KG1 (cell line): ENCODE measurements at places on chromosomes 6 and 20.

DNA sequence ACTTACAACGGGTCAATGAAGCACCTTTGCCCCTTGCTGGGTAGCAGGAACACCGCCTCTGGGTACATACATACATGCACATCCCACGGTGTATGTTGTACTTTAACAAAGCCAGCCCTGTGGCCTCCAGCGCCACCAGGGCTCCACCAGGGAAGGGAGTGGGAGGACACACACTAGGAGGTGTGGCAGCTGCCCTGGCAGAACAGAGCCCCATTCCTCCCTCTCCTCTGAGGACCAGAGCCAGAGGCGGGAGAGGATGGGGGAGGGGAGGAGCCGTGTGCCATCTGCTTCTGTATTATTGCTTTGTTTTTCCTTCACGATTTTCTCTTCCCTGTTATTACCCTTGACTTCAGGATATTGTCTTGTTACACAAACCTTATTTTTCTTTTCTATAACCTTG, 105.8 kb upstream of the TRAF3IP2 start:
- no peak for DNase-seq

- peak; percentile 67 for DNase-seq
Measured at GRCh38 chr6:150417899-150418826, 49.4 kb downstream of the IYD start.

DNA sequence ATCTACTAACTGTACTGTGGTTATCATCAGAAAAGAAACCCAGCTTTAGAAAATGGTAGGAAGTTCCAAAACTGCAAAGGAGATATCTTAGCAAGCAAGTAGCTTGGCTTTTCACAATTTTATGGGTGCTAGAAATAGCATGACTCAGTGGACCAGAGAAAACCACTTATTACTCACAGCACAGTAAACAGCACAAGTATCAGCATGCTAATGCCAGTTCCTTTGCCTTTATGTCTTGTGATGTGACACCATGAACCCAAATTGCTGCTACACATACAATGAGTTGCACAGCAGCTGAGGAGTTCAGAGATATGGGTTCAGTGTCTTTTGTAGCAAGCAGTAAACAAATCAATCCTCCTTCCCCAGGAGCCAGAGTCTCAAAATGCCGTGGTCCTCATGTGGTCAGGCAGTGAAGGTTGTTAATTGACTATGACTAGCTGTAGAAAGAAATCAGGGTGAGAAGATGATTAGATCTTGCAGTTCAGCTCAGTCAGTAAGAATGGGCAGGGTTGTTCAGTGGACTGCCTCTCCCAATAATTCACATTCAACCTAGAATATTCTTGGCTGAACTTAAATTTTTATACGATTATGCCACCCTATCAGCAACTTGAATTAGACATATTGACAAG, 73.3 kb downstream of the OPRM1 start:
- no peak for DNase-seq

DNA sequence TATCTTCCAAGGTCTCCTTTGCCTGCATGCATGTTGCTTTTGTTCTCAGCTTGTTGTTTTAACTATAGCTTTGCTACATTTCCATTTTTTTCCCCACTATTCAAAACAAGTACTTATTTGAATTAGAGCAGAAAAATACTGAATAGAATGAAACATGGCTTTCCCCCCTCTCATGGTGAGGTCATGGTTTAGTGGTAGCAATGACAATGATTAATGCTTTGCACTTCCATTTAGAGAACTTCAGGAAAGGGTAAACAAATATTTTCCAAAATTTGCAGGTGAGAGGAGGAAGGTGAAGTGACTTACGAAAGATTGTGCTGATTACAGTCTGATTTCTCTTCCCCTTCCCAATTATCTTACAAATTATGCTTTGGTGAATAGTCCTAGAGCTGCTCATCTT, 47.8 kb upstream of the TRAF3IP2 start:
- DNase-seq = no peak

GRCh38 chr20:51535674-51536073, 6.8 kb downstream of the NFATC2 start:
- no peak for DNase-seq

DNA sequence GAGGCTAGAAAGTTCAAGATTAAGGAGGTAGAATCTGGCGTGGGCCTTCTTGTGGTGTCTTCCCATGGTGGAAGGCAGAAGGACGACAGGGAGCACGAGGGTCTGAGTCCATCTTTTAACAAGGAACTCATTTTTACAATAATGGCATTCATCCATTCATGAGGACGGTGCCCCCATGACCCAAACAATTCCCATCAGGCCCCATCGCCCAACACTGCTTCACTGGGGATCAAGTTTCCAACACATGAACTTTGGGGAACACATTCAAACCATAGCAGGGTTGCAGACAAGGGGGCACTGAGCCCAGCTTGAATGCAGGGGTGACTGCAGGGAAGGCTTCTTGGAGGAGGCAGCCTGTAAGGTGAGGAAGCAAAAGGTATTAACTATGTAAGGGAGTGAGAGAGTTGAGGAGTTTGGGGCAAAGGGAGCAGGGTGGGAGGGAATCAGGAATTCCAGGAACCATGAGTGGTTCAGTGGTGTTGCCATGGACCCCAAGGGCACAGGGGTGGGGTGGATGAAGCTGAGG, 5.5 kb downstream of the RAB44 start:
- DNase-seq = no peak

DNA sequence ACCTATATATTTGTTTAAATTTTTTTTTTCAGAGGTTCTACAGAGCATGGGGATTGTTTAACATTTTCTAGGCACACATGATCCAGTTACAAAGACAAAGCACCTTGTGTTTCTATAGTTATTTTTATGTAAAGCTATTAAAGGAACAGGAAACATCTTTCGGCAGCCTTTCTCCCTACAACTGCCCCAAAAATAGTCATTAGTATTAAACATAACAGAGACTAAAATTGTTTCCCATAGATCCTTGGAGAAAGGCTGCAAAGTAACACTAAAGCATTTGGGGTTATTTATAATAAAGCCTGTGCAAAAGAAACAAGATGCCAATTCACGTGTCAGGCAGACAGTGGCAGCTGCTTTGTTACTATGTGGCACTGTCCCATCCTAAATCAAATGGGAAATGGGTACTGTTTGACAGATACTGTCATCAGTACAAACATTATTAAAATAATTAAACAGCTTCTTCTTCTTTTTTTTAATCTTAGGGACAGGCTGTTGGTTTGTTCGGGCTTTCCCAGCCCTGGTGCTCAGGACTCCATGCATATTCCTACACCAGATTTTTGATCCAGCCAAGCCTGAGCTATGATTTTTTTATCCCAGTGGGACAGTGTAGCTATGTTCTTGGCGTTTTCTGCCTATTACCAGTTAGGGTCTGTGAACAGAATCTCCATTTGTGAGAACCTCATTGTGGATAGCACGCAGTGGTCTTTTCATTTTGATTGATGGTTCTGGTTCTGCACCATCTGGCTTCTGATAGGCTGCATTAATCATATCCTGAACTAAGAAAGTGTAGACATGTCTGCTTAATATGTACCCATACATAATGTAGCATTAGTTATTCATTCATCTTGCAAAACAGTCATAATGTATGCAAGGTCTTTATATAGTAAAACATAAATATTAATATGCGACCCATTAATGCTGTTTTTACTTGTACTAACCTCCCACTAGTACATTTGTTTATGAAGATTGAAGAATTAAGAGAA, 460.4 kb upstream of the SOX4 start:
- DNase-seq = no peak

DNA sequence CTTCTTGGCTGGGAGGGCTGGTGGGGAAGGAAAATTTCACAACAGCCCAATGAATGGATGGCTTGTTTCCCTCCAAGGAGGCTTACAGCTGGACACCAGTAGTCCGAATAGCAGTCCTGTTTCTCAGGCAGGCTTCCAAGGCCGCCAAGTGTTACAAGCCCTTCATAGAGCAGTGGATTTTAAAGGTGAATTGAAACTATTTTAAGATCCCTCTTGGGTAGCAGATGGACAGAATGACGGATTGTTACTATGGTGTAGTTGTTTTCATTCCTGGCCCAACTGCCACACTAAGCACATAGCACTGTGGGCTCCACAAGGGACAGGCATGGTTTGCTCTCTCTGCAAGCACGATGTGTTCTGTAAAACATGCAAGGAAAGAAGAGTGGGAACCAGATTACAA, 203.3 kb upstream of the TAB2 start:
- no peak for DNase-seq

- peak; percentile 41 for DNase-seq
Measured at GRCh38 chr20:36573798-36574365, 485 bp downstream of the TGIF2 start.

GRCh38 chr6:118630067-118630466, 21.3 kb downstream of the CEP85L start:
- no peak for DNase-seq

GRCh38 chr6:148016013-148016412, 326.6 kb upstream of the SASH1 start:
- DNase-seq = no peak

GRCh38 chr6:166956444-166957086, at the start of gene RNASET2:
TSS of gene RNASET2 (minus strand) at chr6:166956550. CDS start at chr6:166956182, 368 bp downstream.
- DNase-seq = peak; percentile 81

- no peak for DNase-seq
Measured at GRCh38 chr6:29651413-29652197, 5.3 kb upstream of the MOG start.

DNA sequence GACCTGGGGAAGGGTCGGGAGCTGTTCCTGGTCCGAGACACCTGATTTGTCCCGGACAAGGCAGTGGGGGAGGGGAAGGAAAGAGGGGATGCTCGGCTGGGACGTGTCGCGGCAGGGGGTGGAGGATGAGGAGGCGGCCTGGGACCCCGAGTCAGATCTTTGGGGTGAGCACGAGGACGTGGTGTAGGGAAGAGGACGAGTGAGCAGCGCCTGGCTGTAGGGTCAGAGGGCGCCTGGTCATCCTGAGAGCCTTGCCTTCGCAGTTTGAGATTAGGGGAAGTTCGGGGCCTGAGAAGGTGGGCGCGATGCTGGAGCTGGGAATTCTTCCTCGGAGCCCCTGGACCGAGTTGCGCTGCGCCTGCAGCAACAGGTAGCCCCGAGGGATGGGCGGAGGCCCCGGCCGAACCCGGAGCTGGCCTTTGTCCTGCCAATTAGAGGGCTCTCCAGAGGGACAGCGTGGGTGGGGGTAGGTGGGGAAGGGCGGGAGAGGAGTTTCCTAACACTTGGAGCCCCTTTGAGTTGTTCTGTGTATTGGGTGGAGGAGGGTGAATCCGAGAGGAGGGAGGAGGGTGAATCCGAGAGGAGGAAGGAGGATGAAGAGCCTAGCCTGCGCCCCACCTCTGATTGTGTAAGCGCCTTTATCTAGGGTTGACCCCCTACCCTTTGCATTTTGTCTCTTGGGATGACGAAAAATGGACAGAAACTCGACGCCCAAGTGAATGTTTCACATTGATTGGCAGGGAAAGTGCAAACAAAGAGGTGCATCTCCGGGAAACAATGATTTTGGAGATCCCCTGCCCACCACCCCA, 72.0 kb downstream of the SOX4 start:
- no peak for DNase-seq

- DNase-seq = no peak
Measured at GRCh38 chr6:90583179-90583835, 3.6 kb downstream of the MAP3K7 start.

- DNase-seq = no peak
Measured at GRCh38 chr20:20060234-20060998, 8.1 kb downstream of the CFAP61 start.

GRCh38 chr6:100719883-100720682, 161.0 kb downstream of the ASCC3 start:
- DNase-seq = no peak

DNA sequence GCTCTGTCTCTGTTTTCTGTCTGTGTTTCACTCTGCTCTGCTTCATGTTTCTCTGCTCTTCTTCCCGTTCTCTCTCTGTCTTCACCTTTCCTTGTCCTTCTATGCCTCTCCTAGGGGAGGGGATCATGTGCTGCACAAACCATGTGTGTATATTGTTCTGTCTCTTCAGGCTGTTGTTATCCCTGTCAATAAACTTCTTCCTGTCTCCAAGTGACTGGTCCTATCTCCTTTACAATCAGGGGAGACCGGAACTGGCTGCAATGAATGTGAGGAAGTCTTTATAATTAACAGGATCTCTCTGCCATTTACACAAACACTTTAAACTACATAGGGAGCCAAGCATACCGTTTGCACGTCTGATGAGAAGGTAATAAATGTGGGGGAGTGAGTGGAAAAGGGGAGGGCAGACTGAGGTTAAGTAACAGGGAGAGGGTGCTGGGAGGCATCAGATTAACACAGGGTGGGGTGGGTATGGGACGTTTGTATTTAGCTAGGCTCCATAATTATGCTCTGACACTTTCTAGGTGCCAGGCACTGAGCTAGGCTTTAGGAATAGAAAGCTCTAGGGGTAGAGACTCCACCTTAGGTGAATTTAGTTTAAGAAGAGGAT, 626.1 kb downstream of the DHX35 start:
- no peak for DNase-seq

GRCh38 chr20:32761831-32762753, at the start of gene DNMT3B:
TSS of gene DNMT3B (plus strand) at chr20:32762385. CDS start at chr20:32780324, 17,939 bp downstream.
- DNase-seq = peak; percentile 79

DNA sequence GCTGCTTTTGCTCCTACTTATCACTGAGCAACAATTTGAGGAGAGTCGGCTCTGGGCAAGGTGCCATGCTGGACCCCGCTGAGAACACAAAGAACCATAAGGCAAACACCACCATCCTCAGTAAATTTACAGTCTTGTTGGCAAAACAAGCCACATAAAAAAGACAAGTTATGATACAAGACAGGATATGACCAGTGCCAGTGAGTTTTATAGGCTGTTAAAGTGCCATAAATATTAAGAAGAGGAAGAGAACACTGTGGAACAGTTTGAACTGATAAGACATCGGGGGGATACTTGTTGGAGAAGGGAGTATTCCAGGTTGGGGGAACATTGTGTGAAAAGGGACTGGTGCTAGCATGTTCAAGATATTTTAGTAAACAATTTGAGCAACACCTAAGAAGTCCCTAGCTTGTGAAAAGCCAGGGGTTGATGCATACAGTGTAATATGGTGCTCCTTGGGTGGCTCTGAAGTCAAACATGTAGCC, 25.3 kb upstream of the RIPOR2 start:
- DNase-seq = no peak

DNA sequence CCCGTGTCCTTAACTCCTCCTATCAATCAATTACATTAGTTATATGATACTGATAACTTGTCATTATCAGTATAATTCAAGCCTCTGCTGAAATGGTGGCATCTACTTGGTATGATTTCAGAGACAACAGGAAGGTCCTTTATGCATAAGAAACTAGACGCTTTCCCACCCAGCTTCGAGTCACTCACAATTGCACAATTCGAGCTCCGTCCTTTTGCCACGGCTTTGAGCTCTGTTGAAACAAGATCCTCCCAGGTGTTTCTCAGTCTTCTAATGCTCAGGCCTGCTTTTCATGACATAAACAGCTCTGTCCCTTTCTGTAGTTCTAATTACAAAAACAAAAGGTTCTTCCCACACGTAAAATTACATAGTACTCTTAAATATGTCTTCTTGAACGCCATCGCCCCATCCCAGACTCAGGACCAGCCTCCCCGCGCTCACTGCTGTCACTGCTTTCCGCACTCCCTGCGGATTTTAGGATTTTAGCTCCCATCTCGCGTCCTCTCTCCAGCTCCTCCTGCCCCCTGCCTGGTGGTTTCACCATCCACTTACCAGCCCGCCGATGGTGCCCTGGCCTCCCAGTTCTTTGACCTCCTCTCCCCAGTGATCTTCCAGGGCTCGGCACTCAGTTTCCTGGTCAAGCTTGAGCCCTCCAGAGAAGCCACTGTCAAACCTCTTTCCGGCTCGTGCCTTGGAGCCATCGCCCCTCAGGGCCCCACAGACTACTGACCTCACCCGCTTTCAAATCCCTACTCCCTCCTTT, 23.2 kb upstream of the PNPLA1 start:
- DNase-seq = no peak
